ENCODE measurements at places on chromosomes 2 and 18.

DNA sequence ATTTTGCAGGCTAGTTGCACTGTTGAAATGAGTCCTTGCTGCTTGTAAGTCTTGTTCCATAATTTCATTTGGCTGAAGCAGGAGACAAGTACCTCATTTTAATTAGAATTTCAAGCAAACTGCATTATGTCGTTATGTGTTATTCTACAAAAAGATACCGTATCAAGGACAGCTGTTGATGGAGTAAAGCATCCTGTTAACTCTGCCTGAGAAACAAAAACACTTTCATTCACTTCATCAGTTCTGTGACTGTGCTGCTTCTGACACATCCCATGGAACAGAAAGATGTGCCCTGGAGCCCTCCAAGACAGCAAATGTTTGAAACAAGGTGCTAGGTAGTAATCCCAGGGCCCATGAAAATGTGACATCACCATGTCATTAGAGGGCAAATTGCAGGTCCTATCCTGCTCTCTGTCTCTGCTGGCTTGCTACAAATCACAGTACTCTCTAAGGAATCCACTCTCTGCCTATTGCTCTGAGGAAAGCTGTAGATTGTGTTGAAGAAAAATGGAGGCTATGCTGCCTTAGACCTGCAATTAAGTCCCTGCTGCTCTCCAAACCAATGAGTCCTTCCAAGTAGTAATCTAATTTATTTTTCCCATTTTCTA is 209.7 kb upstream of the PARD3B start:
- DNase-seq, result no peak

- no peak for DNase-seq
Observed at GRCh38 chr18:71398531-71398930, 1109.7 kb downstream of the SOCS6 start.

DNA sequence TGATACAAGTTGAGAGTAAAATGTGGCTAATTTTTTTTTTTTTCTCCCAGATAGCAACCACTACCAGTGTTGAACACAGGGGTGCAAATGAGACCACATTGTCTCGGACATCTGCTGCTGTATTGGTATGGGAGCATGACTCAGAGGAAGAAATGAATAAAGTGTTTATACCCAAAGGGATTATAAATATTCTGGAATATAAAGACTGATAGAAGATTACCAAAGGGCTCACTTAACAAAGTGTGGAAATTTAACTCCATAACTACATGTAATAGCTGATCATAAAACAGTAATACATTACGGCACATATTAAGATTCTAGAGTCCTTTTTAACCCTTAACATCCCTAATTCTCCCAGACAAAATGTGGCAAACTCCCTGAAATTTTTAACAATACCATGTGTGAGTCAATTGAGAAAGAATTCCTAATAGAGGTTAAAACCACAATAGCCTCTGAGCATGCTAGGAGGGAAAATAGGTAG is 1023.0 kb upstream of the ACVR2A start:
- DNase-seq, result no peak

DNA sequence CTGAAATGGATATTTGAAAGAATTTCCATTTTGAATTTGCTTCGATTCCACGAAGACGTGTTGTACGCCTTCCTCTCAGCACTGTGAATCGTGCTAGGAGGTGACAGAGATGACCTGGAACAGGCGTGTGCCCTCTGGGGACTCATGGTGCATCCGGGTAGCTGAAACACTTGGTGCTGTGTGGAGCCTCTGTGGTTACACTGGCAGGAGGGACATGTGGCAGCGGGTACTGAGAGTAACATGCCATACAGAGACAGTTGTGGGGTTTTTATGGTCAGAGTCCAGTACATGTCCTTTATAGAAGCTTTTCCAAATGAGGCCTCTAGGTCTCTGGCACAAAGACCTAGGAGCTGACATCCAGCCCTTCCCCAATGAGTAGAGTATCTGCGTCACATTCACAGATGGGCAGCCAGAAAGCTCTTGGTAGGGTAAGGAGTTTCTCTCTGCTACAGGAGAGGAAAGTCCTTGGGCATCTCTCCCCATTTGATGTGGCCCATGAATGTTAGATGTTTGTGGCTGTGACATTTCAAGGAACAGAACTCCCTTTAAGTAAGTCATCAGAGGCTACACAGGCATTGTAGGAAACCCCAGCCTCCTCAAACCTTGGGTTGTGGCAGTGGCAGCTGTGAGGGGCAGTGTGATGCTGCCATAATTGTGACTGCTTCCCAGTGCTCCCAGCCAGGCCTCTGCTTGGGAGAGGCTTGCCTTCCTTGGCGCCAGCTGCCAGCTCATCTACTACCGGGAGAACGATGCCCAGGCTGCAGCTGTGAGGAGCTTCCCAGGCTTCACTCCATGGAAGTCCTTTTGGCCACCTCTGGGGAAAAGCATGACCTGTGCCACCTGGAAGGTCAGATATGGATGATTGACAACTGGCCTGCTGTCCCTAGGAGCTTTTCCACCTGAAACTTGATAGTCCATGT is 80.6 kb downstream of the ACOXL start:
- DNase-seq, result no peak

DNA sequence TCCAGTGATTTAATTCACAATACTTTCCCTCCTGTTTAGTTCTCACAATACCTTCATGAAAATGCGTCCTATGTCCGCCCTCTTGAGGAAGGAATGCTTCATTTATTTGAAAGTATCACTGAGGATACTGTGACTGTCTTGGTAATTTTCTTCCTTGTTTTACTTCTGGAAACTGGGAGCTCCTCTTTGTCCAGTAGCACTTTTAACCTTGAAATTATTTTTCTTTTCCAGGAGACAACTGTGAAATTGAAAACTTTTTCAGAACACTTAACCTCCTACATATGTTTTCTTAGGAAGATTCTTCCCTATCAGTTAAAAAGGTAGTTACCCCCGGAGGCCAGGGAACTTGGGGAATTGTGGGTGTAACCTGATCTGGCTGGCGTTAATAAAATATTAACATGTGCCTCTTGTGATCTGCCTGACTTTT is 58.9 kb upstream of the STON1 start:
- no peak for DNase-seq

- no peak for DNase-seq
Observed at GRCh38 chr2:190670182-190670946, 21.5 kb downstream of the NAB1 start.

DNA sequence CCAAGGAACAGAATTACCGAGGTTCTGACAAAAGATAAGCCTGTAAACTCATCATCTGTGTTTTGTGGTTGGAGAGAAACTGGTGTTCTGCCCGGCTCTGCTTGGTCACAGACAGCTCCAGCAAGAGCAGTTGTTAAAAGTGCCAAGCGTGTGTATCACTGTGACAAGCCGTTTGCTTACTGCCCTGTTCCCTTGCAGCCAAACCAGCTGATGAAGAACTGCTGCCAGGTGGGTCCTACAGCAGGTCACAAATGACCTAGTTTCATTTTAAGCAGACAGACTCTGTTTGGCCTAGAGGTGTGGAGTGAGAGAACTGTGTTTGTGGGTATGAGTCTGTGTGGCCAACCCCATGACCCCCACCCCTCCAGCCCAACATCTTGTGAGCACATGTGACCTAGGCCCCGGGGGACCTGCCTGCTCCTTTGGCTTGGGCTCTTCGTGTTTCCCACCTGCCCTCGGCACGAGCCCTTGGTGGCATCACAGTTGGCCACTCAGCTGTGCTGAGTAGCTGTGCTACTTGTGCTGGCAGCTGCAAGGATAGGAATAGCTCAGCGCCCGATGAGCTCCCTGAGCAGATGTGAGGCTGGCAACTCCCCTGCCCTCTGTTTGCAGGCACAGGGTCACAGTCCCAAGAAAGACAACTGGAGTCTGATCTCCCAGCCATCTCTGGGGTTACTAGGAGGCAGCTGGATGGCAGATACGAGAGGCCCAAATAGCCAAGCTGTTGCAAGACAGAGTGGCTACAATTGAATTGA is 9.7 kb downstream of the OXER1 start:
- DNase-seq, result no peak

DNA sequence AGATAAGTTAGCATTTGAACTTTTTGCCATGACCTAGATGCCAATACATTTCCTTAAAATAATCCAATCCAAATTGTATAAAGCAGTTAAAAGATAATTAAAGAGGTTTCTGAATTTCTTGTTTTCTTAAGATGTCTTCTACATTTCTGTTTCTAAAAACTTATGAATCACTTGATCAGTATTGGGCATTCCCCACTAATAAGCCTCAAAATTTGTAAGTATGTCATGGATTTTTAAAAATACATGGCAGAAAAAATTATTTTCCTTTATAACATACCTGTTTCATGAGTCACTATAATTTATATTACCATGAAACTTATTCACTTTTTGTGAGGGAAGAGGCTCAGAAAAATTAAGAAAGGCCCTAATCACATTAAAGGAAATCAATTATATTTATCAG is 90.3 kb upstream of the TFPI start:
- DNase-seq, result no peak

GRCh38 chr2:232447091-232447620 is 8.8 kb upstream of the ALPI start:
- no peak for DNase-seq

GRCh38 chr2:223041527-223042109 is 10.4 kb upstream of the KCNE4 start:
- no peak for DNase-seq

GRCh38 chr2:30252723-30253701 is 21.7 kb downstream of the LBH start:
- DNase-seq, result peak; percentile 76

GRCh38 chr2:205768341-205768740 is 86.0 kb downstream of the NRP2 start:
- no peak for DNase-seq

DNA sequence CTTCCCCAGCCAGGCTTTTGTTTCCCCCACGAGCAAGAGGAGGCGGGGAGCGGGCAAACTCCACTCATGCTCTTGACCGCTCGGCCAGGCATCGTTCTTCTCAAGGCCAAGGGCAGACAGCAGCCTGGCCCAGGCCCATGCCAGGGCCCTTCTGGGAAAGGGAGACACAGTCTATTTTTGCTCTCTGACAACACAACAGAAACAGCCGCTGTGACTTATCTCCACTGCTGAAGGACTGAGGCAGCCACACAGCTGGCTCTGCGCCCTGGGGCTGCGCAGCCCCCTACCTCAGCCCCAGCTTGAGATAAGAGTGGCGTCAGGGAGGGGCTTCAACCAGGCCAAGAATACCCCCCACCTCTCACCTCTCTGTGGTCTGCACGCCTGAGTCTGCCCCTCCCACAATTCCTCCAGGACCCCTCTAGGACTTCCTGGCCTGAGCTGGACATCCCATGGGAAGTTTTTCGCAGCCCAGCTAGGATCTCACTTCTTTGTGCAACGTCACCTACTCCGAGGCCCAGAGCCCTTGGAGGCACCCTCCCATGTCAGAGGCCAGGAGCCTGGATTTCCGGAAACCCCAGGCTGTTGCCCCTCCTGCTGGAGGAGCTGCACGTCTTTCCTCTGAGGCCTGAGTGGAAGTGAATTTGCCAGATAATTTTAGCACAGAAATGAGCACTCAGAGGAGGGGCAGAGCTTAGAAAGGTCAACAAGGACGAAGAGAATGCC is 118.9 kb upstream of the OTOS start:
- no peak for DNase-seq

DNA sequence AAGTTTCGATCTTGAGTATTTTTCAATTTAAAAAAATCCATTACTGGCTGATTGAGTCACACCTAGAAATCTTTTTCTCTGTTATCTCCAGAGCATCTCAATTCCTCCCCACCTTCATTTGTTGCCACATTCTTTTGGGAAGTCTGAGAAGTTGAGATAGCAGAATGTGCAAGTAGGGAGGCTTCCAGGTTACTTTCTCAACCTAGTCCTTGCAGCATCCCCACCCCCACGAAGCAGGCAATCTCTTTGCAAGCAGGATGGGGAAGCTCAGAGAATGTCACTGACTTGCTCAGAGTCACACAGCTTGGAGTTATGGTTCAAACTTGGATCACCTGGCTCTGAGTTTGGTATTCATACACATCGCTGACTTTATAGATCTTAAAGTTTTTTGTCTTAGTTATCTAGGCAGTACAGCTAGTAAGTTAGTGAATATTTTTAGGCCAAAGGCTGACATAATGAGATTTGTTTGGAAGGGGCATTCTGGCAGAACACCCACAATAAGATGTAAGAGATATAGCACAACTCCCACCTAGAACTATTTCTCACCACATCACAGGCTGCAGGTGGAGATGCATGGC is 25.9 kb upstream of the LCLAT1 start:
- no peak for DNase-seq

DNA sequence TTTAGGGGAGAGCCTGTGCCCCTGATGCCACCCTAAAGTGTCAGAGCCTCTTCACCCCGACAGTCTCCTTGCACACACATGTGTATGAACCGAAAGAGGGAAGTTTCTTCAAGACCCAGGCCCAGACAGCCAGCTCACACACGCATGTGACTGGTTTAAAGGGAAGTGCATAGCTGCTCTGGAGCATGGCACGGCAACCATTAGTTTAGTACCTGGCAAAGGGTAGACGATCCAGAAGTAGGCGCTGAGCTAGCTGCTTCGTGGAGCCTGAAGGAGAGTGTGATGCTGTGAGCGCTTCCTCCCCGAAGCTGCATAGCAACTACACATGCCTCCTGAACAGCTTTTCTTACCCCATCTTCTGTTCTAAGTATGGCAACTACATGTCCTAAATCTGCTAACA is 91.7 kb downstream of the ZCCHC2 start:
- DNase-seq, result no peak

- no peak for DNase-seq
Observed at GRCh38 chr2:145744541-145745386, 1224.8 kb upstream of the ZEB2 start.

DNA sequence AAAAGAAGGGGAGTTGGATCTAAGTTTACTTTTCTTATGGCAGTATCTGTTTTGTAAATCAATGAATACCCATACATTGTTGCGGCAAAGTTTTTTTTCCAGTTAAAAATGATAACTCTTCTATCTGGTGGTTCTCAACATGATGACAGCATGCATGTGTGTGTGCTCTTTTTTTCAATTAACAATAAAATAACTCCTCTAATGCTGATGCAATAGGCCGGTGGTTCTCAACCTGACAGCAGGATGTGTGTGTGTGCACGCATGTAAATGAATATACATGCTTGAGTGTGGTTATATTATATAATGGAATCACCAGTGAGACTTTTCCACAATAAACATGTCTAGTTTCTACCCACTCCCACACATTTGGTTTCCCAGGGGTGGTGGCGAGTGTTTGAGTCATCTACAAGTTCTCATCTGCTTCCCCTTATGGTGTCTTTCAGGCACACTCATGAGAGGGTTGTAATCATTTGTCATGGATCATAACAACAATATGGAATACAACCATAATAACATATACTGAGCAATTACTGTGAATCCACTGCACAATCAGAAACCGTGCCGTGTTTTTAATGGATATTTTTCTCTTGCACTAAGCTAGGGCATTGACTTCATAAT is 31.2 kb downstream of the PARD3B start:
- DNase-seq, result peak; percentile 10

DNA sequence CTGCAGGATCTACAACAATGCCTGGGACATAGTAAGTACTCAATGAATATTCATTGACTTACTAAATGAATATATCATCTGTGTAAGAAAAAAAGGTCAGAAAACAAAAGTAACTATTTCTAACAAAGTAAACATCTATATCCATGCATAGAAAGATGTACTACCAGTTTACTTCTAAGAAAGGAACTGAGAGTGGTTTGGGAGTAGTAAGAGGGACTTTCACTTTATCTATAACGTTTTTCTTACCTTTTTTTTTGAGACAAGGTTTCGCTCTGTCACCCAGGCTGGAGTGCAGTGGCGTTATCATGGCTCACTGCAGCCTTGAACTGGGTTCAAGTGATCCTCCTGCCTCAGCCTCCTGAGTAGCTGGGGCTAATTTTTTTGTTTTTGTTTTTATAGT is 25.7 kb downstream of the DHX57 start:
- no peak for DNase-seq

- DNase-seq, result no peak
Observed at GRCh38 chr2:155841442-155841841, 491.1 kb downstream of the NR4A2 start.
